ENCODE measurements at places on chromosomes 3 and 15. TPM values are rescaled to one million over a fixed set of nuclear protein-coding genes. Genes with fewer than 3 reads are reported as not detected.
A peak's percentile ranks its signal among the peaks of the same experiment; 100 is the strongest.

DNA sequence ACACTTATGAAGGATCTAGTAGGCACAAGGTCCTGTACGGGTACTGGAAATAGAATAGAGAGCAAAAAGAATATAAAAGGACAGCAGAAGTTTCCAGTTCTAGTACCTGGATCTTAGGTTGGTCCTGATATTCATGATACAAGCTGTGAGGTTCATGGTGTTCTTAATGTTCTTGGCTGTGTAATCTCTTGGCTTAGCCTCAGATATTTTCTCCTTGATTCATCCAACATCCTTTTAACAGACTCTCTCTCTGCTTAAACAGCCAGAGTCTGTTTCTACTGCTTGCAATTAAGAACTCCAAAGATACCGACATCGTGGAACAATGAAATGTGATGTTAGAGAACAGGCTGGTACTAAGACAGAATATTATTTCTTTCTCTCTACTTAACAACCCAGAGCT, 49.9 kb downstream of the CNTN3 start:
- no peak for ATAC-seq

DNA sequence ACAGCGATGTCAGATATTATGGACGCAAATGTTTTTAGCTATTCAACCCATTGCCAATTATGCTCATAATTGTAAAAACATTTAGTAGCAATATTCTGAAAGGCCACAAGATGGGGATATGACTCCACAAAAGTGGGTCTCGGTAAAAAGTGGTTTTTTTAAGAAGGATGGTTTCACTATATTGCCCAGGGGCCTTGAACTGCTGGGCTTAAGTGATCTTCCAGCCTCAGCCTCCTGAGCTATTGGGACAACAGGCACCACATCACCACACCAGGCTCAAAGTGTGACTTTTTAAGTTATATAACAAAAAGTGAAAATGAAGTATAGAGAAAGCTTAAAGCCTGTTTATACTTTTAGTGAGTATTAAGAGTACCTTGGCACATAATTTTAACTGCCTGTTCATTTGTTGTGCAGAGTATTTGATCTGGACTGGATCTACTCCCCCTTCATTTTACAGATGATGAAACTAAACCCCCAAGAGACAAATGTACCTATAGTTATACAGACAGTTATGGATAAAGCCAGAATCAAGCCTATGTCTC, 9.4 kb downstream of the NAA50 start:
- peak; percentile 76 for ATAC-seq

- ATAC-seq, result no peak
Measured at GRCh38 chr3:10445561-10446175, 59.7 kb downstream of the ATP2B2 start.

SELENOT gene
- 68.7 TPM for total RNA-seq

DNA sequence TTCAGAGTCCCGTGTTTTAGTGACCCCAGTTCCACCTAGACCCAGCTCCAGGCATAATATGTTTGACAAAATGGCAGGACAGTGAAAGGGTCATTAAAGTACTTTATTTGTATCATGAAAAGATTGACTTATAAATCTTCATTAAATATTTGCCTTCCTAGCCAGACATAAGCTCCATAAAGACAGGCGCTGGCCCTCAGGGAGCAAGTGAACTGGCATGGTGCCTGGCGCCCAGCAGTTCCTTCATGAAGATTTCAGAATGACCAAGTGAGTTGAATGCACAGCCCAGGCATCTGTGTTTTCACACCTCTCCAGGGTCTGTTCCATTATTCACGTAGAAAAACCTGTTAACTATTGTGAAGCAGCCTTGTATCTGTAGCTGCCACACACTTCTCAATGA, 166.2 kb downstream of the GAP43 start:
- ATAC-seq, result no peak

GRCh38 chr15:79914728-79915127, 17.9 kb upstream of the MTHFS start:
- ATAC-seq, result no peak

DNA sequence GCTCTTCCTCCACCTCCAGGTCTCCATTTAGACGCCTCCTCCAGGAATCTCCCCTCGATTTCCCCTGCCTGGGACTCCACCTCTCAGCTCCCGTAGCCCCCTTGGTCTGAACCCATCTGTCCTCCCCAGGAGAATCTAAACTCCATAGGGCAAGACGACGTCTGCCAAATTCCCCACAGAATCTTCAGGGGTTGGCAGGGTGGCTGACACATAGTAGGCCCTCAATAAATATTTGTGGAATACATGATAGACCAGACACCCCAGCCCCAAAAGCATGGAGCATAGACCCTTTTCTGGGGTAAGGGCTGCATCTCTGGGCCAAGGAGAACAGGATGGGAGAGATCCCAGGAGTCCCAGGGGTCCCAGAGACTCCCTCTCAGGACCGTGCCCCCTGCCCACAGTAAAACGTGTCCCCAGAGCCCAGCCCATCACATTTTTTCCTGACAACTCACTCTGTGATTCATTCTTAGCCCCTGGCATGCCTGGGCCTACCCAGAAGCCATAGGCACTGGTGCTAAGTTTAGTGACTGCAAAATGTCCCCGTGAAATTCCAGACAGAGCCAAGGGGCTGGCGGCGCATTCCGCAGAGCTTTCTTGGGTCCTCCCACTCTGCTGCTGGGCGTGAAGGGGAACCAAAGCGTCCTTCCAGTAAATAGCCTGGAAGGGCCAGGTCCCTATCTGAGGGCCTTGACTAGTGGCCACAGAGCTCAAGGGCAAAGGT, 78.0 kb upstream of the SLC6A6 start:
- no peak for ATAC-seq

GRCh38 chr3:45199837-45200648, 26.0 kb downstream of the TMEM158 start:
- ATAC-seq, result peak; percentile 85

RLBP1 gene
- not detected for total RNA-seq

- no peak for ATAC-seq
Measured at GRCh38 chr3:127049393-127049792, 66.5 kb downstream of the PLXNA1 start.

DNA sequence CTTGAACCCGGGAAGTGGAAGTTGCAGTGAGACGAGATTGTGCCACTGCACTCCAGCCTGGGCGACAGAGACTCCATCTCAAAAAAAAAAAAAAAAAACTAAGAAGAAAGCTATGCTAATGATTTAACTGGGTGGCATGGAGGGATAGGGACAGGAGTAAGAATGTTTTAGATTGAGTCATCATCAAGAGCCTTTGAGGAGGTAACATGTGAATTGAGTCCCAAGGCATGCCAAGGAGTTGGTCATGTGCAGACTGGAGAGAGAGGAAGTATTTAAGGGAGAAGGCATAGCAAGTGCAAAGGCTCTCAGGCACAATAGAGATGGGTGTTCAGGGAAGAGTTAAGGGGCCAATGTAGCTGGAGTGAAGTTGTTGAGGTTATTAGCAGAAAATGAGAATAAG, 9.1 kb downstream of the BNC1 start:
- ATAC-seq, result peak; percentile 61

- no peak for ATAC-seq
Measured at GRCh38 chr15:48221885-48222284, 15.8 kb downstream of the SLC12A1 start.

ANKDD1A gene
- total RNA-seq, result 1.6 TPM

GRCh38 chr15:73906346-73907034, 19.8 kb upstream of the LOXL1 start:
- no peak for ATAC-seq

NSMCE3 gene
- total RNA-seq, result 2.6 TPM

GRCh38 chr15:77430652-77431051, 10.0 kb downstream of the HMG20A start:
- no peak for ATAC-seq

- no peak for ATAC-seq
Measured at GRCh38 chr3:89287902-89288508, 180.6 kb downstream of the EPHA3 start.

WDR93 gene
- total RNA-seq, result not detected

DNA sequence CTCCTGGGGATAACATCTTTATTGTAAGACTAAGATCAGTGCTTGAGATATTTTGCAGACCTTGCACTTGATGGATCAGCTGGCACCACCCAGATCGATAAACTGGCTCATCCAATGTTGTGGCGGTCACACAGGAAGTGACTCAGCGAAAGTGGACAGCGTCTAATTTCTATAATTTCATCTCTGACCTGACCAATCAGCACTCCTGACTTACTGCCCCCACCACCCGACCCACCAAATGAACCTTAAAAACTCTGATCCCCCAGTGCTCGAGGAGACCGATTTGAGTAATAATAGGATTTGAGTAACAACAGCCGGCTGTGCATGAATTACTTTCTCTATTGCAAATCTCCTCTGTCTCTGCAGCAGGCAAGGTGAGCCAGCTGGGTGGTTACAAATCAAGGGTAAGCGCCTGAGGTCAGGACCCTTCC, 62.7 kb upstream of the RNU6-1 start:
- ATAC-seq, result no peak

GRCh38 chr3:27720899-27721716, 1.0 kb downstream of the EOMES start:
- ATAC-seq, result peak; percentile 59

GRCh38 chr3:193879099-193879863, 256.7 kb upstream of the HES1 start:
- ATAC-seq, result no peak

- no peak for ATAC-seq
Measured at GRCh38 chr15:97672586-97672985, 287.9 kb upstream of the ARRDC4 start.

DNA sequence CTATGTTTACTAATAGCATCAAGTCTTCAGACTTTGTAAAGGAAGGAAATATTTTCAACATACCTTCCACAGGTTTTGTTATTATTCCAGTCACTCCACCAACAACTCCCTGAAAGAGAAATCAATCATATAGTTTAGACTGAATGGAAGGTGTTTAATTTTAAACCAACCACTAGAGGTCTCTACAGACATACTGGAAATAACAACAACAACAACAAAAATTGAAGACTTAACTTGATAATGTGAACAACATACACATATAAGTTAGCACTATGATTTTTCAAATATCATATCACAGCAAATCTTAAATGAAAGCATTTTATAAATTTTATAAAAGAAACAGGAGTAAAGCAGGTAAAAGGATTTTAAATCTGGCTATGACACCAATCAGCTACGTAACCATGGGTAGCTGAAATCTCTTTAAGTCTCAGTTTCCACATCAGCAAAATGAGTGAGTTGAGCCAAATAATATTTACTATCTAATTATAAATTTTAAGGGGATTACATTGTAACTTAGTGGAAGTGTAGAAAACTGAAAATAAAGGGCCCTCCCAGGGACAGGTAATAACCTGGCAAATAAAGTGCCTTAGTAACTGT, 188.2 kb downstream of the VPS13C start:
- ATAC-seq, result no peak

EID1 gene
- 30.7 TPM for total RNA-seq

CHP1 gene
- 138 TPM for total RNA-seq

DNA sequence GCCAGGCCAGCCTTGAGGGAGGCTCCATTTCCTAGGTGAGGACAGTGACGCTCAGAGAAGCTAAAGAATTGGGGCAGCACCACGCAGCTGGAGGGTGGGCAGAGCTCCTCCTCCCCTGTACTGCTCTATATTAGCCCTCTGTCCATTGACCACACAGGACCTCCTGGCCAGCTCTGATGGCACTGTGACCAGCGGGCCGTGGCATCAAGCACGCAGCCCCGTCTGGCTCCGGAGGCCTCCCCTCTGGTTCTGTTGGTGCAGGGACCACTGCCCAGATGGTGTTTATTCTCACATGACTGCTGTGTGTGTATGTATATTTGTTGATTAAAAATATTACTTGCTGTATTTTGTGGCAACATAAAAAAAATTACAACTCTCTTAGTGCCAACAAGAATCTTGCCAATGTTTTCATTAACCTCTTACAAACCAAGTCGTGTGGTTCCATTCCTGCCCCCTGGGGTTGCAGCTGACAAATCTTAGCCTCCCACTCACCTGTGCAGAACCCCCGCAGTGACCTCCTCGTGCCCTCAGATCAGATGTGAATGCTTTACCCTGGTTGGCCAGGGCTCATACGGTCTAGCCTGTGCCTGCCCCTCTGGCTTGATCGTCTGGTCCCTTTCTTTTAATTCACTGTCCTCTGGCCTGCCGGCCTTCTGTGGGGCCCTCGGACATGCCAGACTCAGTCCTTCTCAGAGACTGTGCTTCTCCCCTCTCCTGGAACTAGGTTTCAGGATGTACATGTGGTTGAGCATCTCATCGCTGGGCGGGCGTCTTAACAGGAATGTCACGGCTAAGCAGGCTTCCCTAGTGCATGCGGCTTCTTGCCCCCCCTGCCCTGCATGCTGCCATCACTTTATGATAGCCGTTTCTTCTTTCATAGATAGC, 14.8 kb downstream of the CHCHD6 start:
- ATAC-seq, result no peak

GRCh38 chr3:134931045-134931785, 136.2 kb downstream of the EPHB1 start:
- no peak for ATAC-seq

FRMD5 gene
- 0.20 TPM for total RNA-seq

DNA sequence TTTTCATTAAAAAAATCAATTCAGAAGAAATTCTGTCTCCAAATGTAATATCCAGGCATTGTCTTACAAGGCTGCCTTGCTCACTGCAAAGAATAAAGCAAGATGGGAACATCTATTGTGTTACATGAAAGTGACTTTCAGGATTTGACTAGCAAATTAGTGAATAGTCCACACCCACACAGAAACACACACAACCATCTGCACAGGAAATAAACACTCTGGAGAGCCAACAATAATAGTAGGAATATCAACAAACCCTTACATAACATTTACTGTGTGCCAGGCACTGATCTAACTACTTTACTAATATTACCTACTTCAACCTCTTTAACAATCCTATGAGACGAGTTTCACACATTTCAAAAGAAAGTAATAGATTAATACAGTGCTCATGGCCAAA, 28.9 kb upstream of the ZNF385D start:
- ATAC-seq, result peak; percentile 18

- ATAC-seq, result no peak
Measured at GRCh38 chr3:140630866-140631265, 47.0 kb upstream of the TRIM42 start.

DNA sequence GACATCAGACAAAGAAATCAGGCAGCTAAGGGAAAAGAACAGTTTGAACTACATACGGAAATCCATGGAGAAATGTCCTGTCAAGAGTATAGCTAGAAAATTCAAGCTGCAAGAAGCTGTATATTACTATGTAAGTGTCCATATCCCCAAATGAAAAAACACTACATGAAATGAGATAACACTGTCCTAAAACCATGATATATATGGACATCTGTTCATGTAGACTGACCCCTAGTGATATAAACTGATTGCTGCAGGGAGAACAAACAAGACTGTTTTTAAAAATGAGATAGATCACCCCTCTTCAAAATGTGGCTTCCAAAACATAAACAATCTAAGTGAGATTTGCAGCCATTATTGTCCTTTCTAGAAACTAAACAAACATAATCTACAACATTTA, 985.6 kb downstream of the EPHA3 start:
- ATAC-seq, result no peak

DNA sequence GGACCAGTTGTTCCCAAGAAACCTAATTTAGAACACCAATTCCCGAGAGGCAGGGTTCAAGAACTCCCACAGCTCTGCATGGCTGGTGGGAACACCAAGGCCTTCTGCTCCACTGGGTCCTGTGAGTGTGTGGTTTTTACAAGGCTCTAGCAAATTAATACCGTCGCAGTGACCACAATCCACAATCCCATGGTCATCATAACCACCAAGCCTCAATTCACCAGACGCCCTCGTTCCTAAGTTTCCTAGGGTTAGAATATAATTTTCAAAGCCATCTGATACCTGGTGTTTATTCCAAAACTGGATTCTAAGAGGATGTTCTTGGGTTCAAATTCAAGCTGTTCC, 114.9 kb upstream of the RPL32 start:
- no peak for ATAC-seq

All from esophagus mucosa (tissue), 1 donor.